Stimulated activated CD4-positive, alpha-beta T cell treated with anti-CD3 and anti-CD28 coated beads, Interleukin-12 subunit alpha, Interleukin-12 subunit beta, amount 100 ng/mL, for 4 hours (primary cell): ENCODE measurements at places on chromosomes 13 and 19.

DNA sequence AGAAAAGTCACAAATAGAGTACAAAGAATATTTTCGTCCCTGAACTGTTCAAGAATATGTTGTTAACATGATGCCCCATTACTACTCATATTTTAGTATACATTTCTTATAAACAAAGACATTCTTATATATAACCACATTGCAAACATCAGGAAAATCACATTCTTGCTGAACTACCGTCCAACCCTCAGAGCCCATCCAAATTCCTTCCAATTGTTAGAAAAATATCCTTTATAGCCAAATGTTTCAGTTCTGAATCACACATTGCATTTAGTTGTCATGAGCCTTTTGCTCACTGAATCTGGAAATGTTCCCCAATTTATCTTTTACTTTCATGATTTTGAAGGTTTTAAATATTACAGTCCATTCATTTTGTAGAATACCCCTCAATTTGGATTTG is 467.8 kb upstream of the ARGLU1 start:
- no peak for DNase-seq

- no peak for DNase-seq
These were observed 34.5 kb upstream of the URAD start for GRCh38 chr13:28022848-28023518.

DNA sequence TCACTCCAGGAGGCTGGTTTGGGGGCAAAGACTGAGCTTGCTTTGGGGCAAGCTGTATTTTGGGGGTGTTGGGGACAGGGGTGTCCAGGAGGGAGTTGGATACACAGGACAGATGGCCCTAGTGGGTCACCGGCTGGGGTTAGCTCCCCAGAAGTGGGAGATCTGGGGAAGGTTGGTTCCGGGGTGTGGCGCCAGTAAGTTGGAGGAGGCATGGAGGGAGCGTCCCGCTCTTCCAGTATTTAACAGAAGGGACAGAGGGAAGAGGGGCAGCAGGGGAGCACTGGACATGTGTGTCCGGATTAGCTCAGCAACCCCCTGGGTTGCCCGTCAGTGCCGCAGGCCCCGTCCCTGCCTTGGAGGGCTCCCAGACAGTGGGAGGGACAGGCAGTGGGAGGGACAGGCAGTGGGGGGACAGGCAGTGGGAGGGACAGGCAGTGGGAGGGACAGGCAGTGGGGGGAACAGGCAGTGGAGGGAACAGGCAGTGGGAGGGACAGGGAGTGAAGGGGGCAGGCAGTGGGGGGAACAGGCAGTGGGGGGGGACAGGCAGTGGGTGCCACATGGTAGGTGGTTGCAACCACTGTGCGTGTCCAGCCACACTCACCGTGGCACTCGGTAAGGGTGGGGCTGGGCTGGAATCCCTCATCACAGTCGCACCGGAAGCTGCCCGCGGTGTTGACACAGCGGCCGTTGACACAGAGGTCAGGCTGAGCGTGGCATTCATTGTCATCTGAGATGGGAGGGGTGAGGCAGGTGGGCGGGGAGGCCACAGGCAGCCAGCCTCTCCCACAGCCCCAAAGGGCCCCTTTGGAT is 33.2 kb downstream of the CCL25 start:
- no peak for DNase-seq

- DNase-seq = no peak
These were observed 1.2 kb downstream of the MTIF3 start for GRCh38 chr13:27449081-27449603.

GRCh38 chr13:32911506-32911905 is 104.7 kb upstream of the KL start:
- DNase-seq = peak; percentile 3

DNA sequence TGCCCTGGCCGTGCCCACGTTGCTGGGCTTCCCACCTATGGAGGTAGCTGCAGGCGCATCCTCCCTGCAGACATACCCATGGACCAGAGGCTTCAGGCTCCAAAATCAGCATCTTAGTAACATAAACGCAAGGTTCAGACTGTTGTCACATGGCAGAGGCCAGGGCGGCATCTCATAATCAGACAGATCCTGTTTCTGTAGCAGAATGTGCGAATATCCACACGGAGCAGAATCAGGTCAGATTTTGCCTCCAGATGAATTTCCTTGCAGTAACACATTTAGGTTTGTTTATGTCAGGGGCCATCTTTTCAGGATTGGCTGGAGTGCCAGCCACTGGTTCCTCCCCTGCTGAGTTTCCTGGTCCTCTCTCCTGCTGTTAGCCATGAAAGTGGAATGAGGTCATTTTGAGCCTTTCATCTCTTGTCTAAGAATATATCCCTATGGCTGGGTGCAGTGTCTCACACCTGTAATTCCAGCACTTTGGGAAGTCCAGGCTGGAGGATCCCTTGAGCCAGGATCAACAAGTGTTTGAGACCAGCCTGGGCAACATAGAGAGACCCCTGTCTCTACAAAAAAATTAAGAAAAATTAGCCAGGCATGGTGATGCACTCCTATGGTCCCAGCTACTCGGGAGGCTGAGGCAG is 20.5 kb downstream of the SMARCA4 start:
- DNase-seq = no peak

DNA sequence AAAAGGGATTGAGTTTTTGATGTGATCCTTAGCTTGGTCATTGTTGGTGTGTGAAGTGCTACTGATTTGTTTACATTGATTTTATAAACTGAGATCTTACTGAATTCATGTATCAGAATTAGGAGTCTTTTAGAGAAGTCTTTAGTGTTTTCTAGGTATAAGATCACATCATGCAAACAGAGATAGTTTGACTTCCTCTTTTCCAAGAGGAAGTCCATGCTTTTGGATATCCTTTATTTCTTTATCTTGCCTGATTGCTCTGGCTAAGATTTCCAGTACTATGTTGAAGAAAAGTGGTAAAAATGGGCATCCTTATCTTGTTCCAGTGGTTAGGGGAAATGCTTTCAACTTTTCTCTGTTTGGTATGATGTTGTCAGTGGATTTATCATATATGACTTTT is 561.2 kb upstream of the SLITRK1 start:
- no peak for DNase-seq

DNA sequence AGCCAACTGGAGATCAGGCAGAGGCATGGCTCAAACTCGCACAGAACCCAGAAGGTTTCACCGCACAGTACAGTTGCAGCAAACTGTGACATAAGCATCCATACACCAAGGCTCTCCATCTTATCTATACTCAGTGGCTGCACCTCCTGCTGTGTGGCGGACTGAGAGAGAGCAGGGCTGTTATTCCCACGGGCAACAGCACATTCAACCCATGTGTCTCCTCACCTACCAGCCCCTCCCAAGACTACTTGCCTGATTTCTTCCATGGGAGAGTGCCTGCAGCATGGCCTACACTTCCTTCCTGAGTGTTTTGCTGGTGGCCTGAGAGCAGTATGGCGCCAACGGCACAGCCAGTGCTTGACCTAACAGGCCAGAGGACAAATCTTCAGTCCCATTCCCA is 1606.6 kb downstream of the SLITRK1 start:
- DNase-seq = no peak

- DNase-seq = no peak
These were observed 113.8 kb downstream of the IRS2 start for GRCh38 chr13:109672545-109672944.

- DNase-seq = no peak
These were observed 15.4 kb upstream of the UBE2L5 start for GRCh38 chr13:30406779-30407416.

DNA sequence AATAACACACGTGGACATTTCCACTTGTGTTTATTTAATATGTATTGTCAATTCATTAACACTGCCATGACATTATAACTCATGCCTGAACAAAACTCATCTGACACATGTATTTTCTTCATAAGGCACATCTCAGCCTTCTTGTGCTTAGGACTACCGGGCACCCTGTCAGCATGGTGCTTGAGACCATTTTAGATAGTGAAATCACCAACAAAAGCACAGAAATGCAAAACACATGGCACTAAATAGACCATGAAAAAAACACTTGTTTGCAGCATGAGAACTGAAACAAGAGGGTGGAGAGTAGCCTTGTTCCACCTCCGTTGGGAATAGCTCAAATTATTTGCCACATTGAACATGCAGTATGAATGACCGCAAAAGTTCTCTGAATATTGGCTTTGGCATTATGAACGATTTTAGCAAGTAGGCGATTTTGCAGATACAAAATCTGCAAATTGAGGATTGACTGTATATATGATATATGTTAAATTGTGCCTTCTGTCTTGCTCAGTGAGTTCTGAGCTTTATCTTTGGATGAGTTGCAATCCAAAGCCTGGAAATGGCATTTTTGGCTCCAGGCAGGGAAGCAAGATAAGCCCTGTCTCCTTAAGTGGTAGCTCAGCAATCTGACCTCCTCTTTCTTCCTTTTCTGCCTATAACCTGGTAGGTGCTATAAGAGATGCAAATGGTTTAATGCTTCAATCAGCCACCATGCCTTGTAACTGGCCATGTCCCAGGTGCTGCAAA is 328.2 kb downstream of the HS6ST3 start:
- DNase-seq = no peak

DNA sequence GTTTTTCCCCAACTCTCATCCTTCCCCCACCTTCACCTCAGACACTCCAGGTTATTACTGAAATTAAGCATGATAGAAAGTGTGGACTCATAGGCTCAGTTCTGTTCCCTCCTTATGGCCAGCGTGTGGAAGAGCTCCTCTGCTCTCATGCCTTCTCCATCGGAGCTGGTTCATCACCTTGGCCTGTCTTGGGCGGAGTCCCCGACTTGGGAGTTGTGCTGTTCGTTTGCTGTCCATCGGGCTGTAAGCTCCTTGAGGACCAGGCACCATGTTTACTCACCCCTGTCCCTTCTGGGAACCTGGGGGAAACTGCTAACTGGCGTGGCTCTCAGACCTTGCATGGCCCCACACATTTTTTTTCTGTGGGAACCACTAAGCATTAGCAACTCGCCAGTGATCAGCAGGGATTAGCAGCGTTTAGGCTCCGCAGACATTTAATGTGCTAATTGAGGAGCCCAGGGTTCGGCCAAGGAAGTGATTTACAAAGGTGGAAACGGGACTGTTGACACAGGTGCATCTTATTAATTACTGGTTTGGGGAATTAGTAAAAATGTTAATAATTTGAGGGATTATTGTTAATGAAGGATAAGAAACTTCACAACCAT is 123.8 kb downstream of the TM9SF2 start:
- no peak for DNase-seq

DNA sequence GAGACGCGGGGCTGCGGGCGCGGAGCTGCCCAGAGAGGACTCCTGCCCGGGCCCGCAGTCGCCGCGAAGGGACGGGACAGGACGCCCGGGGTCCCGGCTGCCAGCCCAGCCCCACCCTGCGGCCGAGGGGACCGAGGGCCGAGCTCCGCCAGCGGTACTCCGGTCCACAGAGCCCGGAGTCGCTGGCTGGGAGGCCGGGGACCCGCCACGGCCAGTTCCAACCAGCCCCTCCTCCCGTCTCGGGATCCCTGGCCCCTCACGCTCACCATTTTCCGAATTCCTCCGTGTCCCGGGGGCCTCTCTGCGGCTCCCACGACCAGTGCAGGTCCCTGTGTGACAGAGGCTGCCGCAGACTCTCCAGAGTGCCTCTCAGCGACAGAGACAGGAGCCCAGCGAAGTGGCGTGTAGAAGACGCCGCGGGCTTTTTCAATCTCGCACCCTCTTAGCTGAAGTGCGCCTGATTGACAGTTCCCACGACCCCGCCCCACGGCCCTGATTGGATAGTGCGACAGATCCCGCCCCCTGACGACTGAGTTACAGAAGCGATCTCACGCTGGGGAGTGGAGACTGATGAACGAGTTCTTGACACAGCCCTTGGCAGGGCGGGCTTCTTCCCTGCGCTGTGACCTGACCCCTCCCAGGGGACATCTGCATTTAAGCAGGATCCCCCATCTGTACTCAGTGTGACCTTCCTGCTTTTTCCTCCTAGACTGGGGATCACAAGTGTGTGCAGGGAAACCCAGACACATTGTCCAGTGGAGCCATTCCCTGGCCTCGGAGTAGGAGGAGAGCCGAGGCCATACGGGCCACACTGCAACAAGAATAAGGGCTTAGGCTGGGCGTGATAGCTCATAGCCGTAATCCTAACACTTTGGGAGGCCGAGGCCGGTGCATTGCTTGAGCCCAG is 44.0 kb downstream of the ZNF823 start:
- DNase-seq = peak; percentile 85

DNA sequence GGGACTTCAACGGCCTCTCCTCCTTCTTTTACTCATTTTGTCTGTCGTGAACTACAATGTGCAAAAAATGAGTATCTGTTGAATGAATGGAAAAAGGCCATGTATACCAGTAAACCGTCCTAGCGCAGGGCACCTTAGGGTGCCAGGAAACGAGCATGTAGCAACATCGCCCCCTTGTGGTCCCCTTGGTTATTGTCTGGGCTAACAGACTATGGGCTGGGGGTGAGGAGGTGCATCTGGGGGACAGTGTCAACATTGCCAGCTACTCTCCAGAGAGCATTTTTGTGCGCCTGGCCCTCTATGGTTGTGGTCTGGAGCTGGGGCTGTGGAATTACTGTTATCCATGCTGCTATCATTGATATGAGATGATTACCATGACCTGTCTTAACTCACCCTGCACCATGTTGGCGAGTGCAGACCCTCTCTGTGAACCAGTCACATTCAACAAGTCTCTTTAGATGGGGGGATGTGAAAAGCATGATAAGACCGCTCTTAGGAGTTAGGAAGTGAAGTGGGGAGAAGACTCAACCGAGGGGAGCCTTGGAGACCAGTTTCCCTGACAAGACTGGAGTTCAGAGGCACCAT is 22.8 kb upstream of the SIGLEC11 start:
- DNase-seq = peak; percentile 80

DNA sequence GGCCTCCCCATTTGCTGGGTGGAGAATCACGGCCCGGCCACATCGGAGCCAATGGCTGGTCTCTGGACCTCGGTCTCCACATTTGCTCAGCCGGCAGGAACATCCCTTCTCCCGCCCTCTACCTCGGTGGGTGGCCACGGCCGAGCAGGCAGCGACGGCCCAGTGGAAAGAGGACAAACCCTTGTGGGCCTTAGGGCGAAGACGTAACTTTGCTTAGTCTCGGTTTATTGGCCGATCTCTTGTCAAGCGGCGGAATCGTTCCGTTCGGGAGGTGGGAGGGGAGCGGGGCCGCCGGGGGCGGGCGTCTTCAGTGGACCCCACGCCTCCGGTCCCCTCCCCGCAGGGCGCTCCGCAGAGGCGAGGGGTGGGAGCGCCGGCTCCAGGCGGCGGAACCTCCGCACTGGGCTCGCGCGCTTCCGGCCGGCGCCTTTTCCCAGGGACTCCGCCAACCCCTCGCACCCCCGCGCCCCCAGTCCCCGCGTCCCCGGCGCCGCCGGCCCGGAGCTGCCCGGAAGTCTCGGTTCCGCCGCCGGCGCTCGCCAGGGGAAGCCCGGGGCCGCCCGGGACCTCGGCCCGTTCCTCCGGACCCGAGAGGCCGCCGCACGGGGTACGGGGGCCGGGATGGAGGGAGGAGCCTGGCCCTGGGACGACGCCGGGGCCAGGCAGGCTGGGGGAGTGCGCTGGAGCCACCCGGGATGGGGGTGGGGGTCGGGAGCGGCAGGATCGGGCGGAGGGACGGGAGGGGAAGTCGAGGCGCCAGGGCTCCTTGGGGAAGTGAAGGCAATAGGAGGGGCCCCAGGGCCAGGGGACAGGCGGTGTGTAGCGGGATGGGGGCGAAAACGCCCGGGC is at the start of gene ZNF580:
TSS of gene ZNF580 (plus strand) at position 426 of the 849 bp plus-strand sequence. CDS start 1,507 bp downstream, outside the sequence.
- DNase-seq = peak; percentile 72

GRCh38 chr19:17294051-17294891 is 9.0 kb downstream of the ABHD8 start:
- DNase-seq = peak; percentile 48

GRCh38 chr13:60448907-60449510 is 52.0 kb downstream of the TDRD3 start:
- no peak for DNase-seq

GRCh38 chr13:95375706-95376105 is 74.5 kb upstream of the ABCC4 start:
- DNase-seq = no peak

GRCh38 chr19:2288338-2288817 is 6.4 kb upstream of the PEAK3 start:
- no peak for DNase-seq

GRCh38 chr19:29499261-29499920 is 26.4 kb upstream of the VSTM2B start:
- no peak for DNase-seq
